Tibial artery (tissue), 4 donors: ENCODE measurements at places on chromosomes 13 and 19.

GRCh38 chr13:53174545-53174944 is 145.9 kb downstream of the OLFM4 start:
- no peak for DNase-seq

DNA sequence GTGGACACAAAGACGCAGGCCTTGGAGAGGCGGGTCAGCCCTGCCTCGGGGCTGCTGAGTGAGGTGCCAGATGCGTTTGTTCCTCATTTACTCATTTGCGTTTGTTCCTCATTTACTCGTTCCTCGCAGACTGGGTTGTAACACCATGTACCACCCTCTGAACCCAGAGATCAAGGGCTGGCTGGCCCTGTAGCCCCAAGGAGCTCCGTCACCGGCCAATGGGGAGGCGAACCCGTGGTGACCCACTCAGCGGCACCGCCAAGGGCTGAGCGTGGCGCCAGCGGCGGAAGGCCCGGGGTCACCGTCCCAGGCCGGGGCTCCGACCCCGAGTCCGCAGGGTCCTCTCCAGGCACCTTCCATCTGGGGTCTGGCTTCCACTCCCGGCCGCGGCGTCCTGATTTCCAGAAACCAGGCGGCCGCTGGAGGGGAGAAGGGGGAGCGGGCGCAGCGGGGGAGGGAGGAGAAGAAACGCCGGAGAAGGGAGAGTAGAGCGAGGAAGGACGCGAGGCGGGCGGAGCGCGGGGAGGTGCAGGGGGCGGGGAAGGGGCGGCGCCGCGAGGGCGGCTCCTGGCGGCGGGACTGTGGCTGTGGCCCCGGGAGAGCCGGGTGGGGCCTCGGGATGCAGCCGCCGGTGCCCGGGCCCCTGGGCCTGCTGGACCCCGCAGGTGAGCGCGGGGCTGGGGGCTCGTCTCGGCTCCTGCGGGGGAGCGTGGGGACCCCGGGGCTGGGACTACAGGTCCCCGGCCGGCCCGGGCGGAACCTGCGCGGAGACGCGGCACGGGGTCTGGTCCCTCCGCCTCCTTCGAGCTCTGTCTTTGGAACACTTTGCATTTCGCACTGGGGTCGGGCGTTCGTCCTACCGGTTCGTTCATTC is at the start of gene TMEM255B:
Gene TMEM255B (plus strand): TSS at position 576 of the 874 bp plus-strand sequence. CDS start 44 bp downstream, at position 620.
- DNase-seq: peak; percentile 93

DNA sequence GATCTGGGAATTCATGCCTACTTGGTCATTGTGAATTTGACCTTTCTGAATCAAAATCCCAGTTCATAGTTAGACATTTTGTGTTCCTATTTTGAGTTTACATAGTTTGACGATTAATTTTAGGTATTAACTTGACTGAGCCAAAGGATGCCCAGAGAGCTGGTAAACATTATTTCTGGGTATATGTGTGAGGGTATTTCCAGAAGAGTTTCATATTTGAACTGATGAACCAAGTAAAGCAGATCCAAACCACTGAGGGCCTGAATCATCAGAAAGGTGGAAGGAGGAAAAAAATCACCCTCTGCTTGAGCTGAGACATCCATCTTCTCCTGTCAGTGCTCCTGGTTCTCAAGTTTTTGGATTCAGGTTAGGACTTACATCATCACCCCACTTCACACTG is 116.6 kb downstream of the CYSLTR2 start:
- DNase-seq: no peak

DNA sequence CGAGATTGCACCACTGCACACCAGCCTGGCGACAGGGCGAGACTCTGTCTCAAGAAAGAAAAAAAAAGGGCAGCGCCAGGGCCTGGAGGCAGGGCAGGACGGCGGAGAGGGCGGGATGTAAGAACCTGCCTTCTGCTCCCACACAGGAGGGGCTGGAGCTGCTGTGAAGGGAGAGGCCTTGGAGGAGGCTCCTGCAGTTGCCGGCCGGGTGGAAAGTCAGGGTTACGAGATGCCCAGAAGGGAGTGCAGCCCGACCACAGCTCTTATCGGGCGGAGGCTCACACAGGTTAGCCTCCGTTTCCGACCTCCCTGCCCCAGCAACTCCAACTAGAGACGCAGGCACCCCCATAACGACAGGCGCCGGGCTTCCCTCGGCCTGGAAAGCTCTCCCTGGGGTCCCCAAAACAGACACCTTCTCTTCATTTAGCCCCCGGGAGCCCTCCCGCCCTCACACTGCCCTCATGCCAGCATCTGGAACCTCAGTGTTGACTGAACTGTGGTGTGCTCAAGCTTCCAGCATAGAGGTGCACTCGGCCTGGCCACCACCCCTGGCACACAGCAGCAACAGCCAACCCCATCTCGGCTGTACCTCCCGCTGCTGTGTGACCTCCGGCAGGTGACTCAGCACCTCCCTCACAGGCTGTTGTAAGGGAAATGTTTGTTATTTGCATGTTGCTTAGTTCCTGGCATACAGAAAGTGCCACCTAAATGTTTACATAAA is 1.4 kb downstream of the PLPP2 start:
- no peak for DNase-seq

- no peak for DNase-seq
Measured at GRCh38 chr13:32645854-32646253, 59.6 kb downstream of the PDS5B start.
